ENCODE measurements at places on chromosomes 1 and 21.

DNA sequence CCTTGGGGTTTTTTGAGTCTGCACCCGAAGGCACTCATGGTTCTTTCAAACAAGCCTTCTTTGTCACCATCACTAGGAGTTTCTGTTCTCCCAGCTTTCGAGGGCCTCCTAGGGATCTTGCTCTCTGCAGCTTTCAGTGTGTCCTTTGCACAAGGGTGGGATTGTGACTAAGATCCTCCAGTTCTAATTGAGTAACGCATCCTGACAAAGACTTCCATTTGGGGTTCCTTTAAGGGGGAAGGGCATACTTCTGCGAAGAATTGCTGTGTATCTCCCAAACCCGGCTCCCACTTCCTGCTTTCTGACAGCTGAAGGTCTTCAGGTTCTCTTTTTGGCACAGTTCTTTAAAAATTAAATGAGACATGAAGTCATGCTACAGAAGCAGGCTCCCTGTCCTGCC, 139.4 kb downstream of the EDEM3 start:
- DNase-seq: no peak

GRCh38 chr1:89721351-89721750, 88.4 kb downstream of the LRRC8C start:
- DNase-seq: peak; percentile 72

GRCh38 chr1:237179503-237179902, 137.5 kb downstream of the RYR2 start:
- DNase-seq: no peak

DNA sequence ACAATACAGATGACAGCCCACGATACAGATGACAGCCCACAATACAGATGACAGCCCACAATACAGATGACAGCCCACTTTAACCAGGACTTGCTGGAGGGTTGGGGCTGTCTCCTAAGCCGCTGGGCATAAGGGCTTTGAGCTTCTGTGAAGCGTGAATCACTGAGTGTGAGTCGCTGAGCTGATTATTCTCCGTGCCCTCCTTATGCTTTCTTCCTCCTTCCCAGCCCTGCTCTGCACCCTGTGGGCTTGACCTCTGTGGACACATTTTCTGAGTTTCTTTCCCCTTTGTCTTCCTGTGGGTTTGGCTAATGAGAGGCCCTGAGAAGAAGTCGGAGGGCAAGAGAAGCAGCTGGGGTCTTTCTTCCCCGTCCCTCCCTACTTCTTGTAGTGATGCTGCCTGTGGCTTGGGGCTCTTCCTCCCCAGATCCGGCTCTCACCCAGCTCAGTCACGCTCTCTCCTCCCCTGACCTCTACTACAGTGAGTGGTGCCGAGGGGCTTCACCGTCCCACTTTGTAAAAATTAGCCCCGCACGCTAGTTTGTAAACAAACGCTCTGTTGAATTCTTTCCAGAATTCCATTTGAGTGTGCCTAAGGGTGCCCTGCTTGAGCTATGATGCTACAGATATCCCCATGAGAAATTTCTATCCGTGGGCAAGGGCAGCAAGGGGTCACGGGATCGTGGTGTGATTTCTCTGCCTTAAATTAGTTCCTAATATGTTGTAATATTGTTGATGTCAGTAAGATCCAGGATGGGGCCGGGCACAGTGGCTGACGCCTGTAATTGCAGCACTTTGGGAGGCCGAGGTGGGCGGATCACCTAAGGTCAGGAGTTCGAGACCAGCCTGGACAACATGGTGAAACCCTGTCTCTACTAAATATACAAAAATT, 46.4 kb upstream of the SOD1 start:
- DNase-seq: peak; percentile 22

GRCh38 chr1:178565586-178565985, 52.7 kb downstream of the TEX35 start:
- DNase-seq: no peak

DNA sequence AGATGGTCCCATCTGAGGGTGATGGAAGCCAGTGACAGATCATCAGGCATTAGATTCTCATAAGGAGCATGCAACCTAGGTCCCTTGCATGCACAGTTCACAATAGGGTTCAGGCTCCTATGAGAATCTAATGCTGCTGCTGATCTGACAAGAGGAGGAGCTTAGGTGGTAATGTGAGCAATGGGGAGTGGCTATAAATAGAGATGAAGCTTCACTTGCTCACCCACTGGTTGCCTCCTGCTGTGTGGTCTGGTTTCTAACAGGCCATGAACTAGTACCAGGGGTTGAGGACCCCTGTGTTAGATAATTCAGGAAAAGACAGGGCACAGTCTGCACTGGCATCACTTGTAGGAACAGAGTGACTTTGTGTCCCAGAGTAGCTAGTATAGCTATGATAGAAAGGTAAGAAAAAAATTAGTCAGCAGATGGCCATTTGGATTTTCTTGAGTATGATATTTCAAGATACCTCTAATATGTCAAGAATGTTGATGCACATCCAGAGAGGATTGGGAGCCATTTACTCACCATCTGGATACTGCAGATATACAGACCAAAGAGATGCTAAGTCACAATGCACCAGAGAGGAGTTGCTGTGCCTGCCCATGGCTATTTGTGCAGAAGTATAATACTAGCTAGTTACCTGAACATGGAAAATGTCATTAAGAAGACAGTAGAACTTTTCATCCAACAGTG, 53.6 kb downstream of the ADCY10 start:
- no peak for DNase-seq

- DNase-seq: no peak
Measured at GRCh38 chr1:60510162-60510561, 436.6 kb upstream of the C1orf87 start.

GRCh38 chr1:222930070-222930469, 115.2 kb downstream of the DISP1 start:
- no peak for DNase-seq

DNA sequence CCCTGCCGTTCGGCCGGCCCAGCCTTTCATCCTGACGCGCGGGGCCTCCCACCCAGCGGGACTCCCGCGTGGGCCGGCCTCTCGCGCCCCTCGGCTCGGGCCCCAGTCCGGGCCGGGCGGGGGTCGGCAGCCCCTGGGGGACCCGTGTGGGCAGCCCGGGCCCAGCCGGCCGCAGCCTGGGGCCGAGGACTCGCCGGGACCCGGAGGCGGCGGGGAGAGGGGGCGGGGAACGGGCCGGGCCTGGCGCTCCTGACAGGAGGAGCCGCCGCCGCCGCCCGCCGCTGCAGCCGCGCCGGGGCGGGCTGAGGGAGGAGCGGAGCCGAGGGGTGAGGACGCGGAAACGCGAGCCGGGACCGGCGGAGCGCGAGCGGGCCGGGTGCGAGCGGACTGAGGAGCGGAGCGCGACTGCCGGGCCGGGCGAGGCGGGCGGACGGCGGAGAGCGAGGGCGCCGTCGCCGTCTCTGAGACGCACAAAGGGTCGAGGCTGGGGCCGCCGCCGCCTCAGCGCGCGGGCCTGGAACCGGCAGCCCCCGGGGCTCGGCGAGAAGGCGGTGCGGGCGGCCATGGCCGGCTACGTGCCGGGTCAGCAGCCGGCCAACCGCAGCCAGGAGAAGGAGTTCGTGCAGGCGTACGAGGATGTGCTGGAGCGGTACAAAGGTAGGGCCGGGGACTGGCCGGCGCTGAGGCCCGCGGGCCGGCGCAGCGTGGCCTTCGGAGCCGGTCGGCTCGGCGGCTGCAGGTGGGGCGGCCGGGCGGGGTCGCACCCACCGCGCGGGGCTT, 79.1 kb downstream of the NDUFS5 start:
- DNase-seq: peak; percentile 68
